ENCODE measurements at places on chromosomes 12 and 14.

DNA sequence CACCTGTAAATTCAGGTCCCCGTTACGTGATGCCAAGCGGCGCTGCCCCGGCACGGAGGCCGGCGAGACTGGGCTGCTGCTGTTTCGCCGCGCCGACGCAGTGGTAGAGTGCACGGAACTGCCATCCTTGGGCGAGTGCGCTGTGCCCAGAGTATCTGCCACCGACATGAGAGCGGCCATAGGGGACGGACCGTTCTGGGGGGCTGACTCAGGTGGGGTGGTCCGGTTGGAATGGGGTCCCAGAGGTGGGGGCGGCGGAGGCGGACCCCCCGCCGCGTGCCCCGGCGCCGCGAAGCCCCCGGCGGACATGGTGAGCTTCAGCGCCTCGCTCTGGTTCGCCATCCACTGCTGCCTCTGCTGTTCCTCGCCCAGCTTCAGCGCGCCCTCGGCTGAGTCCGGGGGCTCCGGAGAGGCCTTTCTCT lies 2.8 kb downstream of the IRF2BPL start:
- DNase-seq, result no peak

DNA sequence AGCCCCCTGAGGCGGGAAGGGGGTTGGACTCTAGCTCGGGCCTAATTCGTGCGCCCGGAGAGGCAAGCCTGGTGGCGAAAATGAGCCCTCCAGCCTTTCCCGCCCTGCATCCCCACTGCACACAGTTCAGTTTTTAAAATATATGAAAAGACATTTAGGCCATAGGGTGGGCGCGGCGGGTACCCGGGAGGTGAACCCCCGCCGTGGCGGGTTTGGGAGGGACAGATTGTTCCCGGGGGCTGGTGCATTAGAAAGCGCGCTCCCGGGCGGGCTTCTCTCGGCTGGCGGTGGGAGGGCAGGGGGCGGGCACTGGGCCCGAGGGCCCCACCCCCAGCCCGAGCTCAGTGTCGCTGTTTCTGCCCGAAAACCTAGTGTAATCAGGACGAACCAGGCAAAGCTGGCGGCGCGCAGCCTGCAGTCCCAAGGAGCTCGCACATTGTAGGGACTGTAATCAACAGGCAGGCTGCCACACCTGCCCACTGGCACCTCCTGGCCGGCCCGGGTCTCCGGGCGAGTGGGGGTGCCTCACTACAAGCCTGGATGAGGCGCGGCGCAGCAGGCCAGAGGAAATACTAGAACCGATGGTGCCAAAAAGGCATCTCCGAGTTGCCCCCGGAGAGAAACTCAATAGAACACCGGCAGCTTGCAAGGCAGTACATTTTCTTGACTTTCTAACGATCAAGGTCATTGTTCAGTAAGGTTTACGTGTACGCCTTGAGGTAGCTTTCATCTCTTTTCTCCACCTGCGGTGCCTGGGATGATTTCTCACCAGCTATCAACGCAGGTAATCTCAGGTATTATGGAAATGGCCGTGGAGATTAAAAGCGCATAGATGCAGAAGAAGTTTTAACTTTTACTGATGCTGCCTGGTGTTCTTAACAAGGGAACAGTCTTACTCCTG lies 764 bp upstream of the SPTB start:
- DNase-seq, result peak; percentile 77

GRCh38 chr12:49900371-49900770 lies 3.3 kb downstream of the FAIM2 start:
- DNase-seq, result no peak

DNA sequence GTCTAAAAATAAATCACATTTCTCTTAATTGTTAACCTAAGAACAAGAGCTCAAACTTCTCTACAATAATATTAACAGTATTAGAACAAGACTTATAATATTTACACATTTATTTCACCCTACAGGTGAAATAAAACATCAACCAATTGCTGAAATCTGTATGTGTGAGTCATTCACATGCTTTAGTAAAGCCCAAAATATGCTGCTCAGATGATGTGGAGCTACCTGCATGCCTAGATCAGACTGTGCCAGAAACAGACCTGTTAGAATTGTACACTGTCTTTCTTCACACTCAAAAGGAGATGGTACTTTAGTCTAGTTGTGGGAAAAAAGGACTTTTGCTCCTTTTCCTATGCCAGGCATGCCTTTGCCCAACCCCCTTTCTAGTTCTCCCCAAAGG lies 54.7 kb downstream of the RPS6KA5 start:
- no peak for DNase-seq
